ENCODE measurements at places on chromosomes 12 and 14. TPM values are rescaled to one million over a fixed set of nuclear protein-coding genes. Genes with fewer than 3 reads are reported as not detected.
A peak's percentile ranks its signal among the peaks of the same experiment; 100 is the strongest.

GRCh38 chr14:51269634-51270033 is 29.6 kb downstream of the TMX1 start:
- no peak for DNase-seq

- no peak for DNase-seq
Measured at GRCh38 chr12:44446181-44446580, 429.9 kb downstream of the NELL2 start.

GRCh38 chr12:54159140-54159539 is 29.6 kb downstream of the SMUG1 start:
- DNase-seq: peak; percentile 35

DNA sequence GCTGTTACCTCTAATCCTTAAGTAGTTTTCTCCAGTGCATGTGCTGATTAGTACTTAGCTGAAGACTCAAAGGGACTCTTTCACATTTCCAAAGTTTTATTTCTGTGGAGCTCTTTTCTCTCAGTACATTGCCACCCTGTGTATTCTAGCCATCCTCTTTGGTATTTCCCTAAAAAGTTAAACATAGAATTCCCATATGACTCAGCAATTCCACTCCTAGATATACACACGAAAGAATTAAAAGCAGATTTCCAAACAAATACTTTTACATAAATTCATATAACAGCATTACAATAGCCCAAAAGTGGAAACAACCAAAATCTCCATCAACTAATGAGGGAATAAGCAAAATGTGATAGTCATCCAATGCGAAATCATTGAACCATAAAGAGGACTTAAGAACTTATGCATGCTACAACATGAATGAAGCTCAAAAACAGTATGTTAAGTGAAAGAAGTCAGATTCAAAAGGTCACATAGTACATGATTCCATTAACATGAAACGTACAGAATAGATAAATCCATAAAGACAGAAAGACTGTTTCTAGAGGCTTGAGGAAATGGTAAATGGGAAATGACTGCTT is 9.0 kb upstream of the NOVA1 start:
- DNase-seq: no peak

DNA sequence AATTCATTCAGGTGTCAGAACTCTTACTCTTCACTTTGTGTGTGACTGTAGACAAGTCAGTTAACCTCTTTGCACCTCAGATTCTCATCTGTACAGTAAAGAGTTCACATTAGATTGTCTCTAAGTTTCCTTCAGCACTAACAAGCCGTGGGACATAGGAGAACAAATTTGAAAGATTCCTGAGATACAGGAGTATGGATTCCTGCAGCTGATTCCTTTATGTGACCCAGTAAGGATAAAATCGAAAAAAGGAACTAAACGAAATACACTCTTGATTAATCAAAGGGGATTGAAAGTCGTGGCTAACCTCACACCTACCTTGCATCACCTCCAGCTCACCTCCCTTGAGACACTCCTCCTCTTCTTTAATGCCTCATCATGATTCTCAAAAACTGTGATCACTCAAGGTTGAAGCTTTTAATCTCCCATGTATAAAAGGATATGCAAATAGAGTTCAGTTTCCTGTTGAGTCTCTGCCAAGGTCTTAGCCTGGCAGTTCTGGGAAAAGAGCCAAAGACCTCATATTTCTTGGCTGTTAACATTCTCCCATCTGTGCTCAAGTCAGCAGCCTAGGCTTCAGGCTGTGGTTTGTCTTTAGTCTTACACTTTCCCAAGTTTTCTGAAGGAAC is 156.6 kb downstream of the DAD1 start:
- DNase-seq: peak; percentile 75

DNA sequence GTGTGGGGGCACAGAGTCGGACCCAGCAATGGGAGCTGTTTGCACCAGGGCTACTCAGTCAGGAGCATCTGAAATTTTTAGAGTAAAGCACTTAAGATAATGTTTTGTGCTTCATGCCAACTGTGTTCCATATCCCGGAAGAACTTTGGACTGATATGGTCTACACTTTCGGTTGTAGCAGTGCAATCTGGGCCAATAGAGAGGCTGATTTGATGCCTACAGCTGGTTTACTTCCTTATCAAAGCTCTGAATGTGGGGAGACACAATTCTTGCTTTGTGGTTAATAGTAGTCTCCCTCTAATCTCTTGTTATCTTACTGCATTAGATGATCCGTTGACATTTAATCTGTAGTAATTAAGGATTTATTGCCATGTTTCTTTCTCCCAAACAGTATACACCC is 7.8 kb upstream of the VDR start:
- DNase-seq: no peak

DNA sequence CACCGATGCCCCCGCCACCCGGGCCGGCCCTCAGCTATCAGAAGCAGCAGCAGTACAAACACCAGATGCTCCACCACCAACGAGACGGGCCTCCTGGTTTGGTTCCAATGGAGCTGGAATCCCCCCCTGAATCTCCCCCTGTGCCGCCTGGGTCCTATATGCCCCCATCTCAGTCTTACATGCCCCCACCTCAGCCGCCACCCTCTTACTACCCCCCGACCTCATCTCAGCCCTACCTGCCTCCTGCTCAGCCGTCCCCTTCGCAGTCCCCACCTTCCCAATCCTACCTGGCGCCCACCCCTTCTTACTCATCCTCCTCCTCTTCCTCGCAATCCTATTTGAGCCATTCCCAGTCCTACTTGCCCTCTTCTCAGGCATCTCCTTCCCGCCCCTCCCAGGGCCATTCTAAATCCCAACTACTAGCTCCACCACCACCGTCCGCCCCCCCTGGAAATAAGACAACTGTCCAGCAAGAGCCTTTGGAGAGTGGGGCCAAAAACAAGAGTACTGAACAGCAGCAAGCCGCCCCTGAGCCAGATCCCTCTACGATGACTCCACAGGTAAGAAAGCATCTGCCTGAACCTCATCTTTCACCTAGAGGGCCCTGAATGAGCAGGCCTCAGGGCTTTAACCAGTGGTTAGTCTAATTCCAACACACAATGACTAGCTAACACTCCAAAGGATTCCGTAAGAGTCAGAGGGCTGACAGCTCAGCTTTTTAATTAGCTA is 851 bp downstream of the YLPM1 start:
- peak; percentile 27 for DNase-seq

GRCh38 chr12:49612210-49612609 is 6.8 kb upstream of the FAM186B start:
- no peak for DNase-seq

DNA sequence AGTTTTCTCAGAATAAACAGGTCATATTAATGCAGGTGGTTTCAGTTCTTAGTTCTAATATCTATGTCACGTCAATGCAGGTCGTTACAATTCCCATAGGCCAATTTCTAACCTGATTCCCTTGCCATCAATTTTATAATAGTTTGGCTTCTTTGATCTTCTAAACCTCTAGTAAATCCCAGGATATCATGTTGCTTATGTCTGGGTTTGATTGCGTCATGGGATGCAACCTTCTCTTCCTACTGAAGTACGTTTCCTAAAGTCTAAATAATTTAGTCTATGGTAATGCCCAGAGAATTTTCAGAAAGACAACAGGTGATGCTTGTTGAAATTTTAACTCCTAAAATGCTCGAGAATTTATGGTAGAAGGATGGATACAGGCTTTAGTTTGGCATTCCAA is 19.2 kb downstream of the TAS2R7 start:
- no peak for DNase-seq

DNA sequence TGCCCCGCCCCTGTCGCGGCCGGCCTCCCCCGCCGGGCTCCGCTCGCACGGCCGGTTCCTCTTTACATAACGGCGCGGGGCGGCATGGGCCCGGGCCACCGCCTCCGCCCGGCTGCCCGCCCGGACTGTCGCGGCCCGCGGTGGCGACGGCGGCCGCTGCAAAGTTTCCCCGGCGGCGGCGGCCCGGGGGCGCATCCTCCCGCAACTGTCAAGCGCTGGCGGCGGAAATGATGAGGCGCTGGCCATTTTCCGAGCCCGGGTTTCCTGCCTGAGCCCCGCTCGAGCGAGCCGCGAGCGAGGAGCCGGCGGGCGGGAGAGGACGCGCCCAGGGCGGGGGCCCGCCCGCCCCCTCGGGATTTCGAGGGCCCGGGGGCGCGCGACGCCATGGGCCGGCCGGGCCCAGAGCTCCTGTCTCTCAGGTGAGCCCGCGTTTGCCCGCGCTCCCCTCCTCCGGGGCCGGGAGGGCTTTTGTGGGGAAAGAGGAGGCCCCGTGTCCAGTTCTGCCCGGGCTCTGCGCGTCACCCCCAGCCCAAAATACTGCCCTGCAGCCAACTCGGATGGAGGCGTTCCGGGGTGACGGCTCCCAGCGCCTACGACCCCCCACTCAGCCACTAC is at the start of gene SH2B3:
Gene SH2B3 (plus strand): TSS at position 65 of the 615 bp plus-strand sequence. CDS start 12,223 bp downstream, outside the sequence.
- DNase-seq: peak; percentile 34

The TAS2R9 gene
- not detected for total RNA-seq

The KRT71 gene
- total RNA-seq: not detected

The KRT82 gene
- total RNA-seq: not detected

The NCKAP5L gene
- 16.4 TPM for total RNA-seq

The MANSC4 gene
- 0.11 TPM for total RNA-seq

The ARHGAP9 gene
- total RNA-seq: 13.6 TPM
